ENCODE measurements at places on chromosomes 12 and 14.

GRCh38 chr14:105015905-105016304 is 5.0 kb downstream of the CDCA4 start:
- DNase-seq: no peak

DNA sequence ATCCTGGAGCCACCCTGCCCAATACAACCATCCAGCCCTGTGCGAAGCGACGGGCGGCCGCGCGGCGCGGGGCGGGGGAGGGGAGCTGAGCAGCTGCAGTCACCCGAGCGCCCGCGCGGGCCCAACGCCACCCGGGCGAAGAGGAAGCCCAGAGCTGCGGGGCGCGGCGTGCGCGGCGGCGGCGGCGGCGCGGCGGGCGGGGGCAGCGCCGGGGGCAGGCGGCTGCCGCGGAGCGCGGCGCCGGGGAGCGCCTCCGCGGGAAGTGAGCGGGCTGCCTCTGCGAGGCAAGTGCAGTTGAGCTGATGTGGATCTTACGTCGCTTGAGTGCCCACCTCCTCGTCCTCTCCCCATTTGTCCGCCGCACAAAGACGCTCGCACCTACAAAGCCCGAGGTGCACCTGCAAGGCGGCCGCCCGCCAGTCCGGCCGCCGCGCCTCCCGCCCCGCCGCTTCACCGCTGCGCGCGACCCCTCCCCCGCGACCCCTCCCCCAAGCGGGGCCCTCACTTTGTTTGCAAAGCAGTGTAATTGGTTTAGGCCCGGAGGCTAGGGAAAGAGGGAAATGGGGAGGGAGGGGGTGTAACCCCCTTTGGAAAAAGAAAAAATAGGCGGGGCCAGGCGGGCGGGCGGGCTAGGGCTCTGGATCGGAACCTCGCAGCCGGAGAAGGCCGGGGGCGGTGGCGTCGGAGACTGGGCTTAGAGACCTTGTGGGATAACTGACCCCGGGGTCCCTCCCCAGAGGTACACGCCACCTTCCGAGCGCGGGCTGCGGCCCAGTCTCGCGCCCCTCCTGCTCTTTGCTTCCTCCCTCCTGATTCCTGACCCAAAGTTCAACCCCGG is at the start of the genes FOXA1 and TTC6:
TSS of gene FOXA1 (minus strand) at position 279 of the 838 bp plus-strand sequence. CDS start at position 2, 277 bp downstream.
TSS of gene TTC6 (plus strand) at position 659 of the 838 bp plus-strand sequence. CDS start 26,436 bp downstream, outside the sequence.
- DNase-seq: peak; percentile 94

DNA sequence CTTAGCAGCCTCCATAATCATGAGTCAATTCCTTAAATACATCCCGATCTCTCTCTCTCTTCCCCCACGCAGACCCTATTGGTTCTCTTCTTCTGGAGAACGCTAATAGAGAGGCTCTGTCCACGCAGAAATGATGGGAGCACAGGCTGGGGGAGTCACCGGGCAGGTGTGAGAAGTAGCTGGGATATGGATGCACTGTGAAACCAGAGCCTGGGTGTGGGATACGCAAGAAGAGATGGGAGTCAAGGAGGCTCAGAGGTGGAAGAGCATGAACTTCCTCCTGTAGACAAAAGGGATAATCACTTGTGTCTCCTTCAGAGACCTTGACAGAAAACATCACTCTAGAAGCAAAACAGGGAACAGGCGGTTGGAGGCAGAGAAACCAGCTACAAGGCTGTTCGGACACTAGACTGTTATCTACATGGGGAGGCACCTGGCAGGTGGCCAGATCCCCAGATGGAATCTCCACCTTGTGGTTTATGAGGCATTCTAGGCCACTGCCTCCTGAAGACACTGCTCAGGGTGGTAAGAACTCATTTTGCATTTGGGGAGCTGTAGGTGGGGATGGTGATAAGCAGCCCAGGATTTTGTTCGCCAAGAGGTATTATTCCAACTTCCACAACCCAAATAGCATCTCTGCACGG is 7.2 kb upstream of the SELPLG start:
- no peak for DNase-seq

DNA sequence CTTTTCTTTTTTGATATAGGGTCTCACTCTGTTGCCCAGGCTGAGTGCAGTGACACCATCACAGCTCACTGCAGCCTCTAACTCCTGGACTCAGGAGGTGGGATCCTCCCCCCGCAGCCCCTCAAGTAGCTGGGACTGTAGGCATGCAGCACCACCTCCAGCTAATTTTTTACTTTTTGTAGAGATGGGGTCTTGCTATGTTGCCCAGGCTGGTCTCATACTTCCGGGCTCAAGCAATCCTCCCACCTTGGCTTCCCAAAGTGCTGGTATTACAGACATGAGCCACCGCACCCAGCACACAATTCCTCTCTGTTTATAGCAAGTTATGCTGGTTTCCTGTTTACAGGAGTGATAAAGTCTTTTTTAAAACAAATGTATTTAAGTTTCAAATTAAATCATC is 39.5 kb upstream of the HIF1A start:
- DNase-seq: no peak

GRCh38 chr14:105092171-105093037 is 27.2 kb upstream of the GPR132 start:
- peak; percentile 1 for DNase-seq

DNA sequence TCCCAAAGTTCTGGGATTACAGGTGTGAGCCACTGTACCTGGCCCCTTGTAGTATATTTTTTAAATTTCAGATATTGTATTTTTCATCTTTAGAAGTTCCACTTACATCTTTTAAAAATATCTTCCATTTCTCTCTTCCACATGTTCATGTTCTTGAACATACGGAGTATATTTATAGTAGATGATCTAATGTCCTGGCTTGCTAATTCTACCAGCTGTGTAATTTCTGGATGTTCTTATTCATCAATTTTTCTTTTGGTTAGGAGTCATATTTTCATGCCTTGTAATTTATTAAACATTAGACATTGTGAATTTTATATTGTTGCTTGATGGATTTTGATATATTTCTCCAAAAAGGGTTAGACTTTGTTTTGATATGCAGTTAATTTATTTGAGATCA is 30.8 kb downstream of the NTN4 start:
- no peak for DNase-seq

- no peak for DNase-seq
Measured at GRCh38 chr14:56414236-56414635, 165.4 kb upstream of the TMEM260 start.

DNA sequence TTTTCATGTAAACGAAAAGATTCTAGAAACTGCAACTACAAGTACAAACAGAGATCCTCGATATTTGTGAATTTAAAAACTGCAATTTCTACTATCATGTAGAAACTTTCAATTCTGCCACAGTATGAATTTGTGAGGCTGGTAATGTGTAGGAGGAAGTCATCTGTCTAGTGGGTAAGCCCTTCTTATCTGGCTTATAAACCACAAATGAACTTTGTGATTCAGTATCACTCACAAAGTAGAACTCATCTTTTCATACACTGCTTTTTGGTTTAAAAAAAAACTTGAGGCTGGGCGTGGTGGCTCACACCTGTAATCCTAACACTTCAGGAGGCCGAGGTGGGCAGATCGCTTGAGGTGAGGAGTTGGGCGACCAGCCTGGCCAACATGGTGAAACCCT is 20.7 kb downstream of the GTF2A1 start:
- DNase-seq: no peak

DNA sequence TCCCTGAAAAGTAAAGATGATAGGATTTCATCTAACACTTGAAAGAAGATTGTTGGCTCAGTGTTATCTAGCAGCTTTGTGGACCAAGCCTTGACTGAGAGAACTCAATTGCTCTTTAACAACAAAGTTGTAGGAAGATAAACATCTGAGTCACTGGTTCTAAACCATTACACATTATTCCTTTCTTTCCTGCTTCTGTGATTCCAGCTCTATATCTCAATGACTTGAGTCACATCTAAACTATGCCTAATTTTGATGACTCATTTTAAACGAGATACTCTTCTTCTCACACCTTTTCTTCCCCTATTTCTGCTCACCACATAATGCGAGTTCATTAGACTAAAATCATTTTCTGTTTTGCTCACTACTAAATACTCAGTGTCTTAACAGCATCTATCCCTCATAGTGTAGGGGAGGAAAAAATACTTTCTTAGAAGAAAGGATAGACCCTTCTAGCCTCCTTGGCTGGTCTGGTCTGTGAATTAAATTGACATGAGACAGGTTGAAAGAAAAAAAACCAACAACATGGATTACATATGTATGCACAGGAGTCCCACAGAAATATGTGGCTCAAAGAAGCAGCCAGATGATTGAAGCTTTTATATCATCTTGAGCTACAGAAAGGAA is 201.4 kb downstream of the C12orf50 start:
- no peak for DNase-seq

DNA sequence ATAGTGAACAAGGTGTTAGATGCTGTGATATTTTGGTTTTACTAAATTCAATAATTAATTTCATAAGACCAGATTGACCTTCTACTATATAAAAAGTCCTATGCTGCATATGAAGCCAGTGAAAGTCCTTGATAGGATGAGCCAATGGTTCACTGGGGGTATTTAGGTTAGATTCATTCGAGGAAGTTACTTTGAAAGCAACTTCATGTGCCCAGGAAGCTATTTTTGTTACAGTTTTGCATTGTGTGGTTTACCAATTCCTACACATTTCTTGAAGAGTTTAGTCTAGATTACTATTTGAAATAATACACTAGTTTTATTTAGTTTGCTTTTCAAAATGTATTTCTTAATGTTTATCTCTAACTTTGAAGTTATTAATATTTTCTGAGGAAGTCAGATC is 58.5 kb upstream of the RMST start:
- no peak for DNase-seq

DNA sequence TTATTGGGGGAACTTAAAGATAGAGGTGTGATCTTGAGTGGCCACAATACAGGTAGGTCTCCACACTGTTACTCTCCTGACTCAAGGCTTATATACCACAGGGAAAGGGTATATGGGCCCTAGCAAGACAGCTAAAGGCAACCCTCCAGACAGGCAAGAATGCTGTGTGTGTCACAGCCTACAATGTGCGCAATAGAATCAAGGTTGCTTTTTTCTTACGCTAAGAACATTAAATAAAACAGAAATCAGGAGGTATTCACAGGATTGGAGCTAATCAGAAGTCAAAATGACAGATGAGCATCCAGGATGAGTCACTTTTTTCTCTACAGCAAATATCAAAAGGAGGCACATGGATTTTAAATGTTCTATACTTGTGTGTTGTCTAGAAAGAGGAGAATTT is 1797.9 kb upstream of the SEL1L start:
- no peak for DNase-seq

- DNase-seq: no peak
Measured at GRCh38 chr12:110071504-110071903, 23.2 kb upstream of the C12orf76 start.

DNA sequence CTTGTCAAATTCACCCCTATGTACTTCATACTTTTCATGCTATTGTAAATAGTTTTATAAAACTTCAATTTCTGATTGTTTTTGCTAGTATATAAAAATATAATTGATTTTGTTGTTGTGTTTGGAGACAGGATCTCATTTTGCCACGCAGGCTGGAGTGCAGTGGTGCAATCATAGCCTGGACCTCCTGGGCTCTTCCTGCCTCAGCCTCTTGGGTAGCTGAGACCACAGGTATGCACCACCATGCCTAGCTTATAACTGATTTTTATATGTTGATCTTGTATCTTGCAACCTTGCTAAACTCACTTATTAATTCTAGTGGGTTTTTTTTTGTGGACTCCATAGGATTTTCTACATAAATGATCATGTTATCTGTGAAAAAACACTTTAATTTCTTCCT is 23.5 kb downstream of the ATP5MC2 start:
- no peak for DNase-seq

- DNase-seq: no peak
Measured at GRCh38 chr12:123681605-123682004, 10.7 kb downstream of the TCTN2 start.

- DNase-seq: no peak
Measured at GRCh38 chr12:104743202-104743580, 214.9 kb downstream of the SLC41A2 start.

DNA sequence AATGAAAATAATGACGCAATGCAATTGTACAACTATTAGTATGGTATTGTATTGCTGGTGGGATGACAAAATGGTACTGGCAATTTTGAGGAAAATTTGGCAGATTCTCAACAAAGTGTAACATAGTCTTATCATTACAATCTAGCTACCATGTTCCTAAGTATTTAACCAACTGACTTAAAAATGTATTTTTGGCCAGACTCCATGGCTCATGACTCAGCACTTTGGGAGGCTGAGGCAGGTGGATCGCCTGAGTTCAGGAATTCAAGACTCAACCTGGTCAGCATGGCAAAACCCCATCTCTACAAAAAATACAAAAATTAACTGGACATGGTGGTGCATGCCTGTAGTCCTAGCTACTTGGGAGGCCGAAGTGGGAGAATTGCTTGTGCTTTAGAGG is 1409.5 kb downstream of the AACS start:
- no peak for DNase-seq
